ENCODE measurements at places on chromosomes 2 and 18.

DNA sequence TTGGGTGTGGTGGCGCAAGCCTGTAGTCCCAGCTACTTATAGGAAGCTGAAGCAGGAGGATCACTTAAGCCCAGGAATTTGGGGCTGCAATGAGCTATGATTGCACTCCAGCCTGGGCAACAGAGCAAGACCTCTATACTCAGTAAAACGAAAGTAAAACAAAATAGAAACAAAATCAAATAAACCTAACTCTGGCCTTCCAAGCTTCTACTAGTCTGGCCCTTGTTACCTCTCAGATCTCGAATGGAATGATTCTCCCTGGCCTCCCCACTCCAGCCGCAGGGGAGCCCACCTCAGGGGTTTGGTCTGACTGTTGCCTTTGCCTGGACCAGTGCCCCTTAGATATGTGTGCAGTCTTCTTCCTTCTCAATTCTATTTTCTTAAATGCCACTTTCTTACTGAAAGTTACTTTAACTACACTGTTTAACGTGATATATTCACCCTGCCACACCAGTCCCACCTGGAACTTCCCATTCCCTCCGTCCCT is 160.0 kb upstream of the GCFC2 start:
- no peak for DNase-seq

- peak; percentile 41 for DNase-seq
Measured at GRCh38 chr2:19312949-19313348, 45.5 kb downstream of the OSR1 start.

DNA sequence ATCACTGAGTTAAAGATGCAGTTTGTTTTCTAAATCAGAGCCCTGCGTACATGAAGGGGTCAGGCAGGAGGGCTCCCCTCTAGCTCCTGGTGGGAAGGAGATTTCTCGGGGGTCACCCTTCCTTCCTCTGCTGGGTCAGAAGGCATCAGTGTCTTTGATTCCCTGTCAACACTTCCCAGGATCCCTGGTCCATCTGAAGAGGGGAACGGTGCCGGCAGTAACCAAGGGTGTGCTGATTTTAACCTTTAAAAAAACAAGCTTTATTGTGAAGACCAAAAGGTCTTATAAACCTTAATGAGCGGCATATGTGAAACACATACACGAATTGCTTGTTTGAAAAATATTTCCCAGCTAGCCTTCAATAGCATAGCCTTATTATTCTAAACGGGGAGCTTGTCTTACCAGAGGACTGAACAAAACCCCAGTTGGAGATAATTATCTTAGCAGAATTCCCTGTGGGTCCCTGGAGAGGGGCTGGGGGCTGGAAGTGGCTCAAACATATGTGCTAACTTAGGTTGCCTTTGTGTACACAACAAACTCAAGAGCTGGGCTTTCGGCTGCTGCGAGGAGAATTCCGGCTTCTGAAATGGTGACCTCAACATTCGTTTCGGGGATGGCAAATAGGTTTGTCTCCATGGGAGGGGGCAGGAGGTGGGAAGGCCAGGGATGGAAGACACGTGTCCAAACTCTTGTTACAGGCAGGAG is 114.9 kb upstream of the MYCN start:
- DNase-seq: no peak

- no peak for DNase-seq
Measured at GRCh38 chr2:190466819-190467446, 58.8 kb downstream of the MFSD6 start.

GRCh38 chr2:166163775-166164174 is 36.0 kb upstream of the SCN1A start:
- no peak for DNase-seq

GRCh38 chr2:237434866-237435311 is 20.9 kb upstream of the COL6A3 start:
- peak; percentile 79 for DNase-seq

GRCh38 chr2:74593826-74594772 is 39.6 kb downstream of the DOK1 start:
- no peak for DNase-seq

GRCh38 chr18:31273812-31274527 is 44.0 kb upstream of the DSG1 start:
- DNase-seq: no peak

DNA sequence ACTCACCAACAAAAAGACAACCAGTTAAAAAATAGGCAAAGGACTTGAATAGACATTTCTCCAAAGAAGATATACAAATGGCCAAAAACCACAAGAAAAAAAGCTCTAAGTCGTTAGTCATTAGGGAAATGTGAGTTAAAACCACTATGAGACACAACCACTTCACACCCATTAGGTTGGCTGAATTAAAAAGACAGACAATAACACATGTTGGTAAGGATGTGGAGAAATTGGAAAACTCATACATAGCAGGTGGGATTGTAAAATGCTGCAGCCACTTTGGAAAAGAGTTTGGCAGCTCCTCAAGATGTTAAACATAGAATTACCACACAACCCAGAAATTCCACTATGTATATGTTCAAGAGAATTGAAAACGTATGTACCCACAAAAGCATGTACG is 117.6 kb upstream of the SPATS2L start:
- DNase-seq: no peak

DNA sequence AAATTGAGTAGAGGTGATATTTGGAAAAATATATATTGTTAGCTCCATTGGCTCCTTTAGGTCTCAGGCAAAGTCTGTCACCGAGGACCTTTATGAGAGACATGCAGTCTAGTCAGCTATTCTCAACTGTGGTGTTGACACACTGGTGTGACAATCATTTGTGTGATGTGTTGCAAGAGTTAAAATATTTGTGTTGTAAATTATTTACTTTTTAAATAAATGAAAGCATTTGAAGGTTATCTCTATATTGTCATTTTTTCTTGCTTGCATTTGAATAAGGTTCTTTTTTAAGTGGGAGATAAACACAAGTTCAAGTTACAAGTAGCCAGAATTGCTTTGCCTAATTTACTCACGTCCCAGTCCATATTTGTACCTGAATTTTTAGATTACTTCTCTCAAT is 4.3 kb downstream of the REL start:
- DNase-seq: no peak

- DNase-seq: no peak
Measured at GRCh38 chr2:64448041-64448426, 5.9 kb upstream of the LGALSL start.

DNA sequence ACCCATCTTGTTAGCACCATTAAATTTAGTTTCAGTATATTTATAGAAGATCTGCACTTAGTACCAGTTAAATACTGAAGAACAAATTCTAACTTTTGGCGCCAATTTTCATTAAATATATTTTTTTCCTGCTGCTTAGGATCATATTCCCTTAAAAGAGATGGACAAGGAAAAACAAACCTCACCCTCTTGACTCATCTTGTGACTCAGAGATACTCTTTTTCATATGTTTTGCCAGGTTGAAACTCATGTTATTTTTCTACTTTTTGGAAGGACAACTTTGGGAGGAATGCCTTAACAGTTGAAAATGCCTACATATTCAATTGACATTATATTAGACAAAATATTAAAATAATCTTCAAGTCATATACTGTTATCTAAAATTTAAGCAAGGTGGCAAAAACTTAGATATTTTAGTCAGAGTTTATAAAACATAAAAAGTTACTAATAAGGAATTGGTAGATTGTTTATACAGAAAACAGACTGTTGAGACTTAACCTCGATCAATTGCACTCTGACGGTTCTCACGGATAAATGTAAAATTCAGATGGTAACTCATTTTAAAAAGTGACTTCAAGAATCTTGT is 36.2 kb downstream of the PNO1 start:
- peak; percentile 60 for DNase-seq

DNA sequence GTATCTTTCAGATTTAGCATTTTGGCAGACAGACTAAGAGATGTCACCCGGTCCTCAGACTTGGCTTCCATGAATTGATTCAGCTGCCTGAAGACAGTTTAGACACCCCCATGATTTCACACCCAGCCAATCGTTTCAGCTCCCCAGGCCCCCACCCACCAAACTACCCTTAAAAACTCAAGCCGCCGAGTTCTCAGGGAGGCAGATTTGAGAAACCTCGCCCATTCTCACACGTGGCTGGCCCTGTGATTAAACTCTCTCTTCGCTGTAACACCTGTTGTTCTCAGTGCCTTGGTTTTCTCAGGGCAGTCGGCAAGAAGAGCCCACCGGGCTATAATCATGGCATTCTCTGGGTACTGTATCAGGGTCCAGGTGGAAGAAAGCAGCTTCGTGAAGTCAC is 35.2 kb downstream of the UXS1 start:
- DNase-seq: no peak

DNA sequence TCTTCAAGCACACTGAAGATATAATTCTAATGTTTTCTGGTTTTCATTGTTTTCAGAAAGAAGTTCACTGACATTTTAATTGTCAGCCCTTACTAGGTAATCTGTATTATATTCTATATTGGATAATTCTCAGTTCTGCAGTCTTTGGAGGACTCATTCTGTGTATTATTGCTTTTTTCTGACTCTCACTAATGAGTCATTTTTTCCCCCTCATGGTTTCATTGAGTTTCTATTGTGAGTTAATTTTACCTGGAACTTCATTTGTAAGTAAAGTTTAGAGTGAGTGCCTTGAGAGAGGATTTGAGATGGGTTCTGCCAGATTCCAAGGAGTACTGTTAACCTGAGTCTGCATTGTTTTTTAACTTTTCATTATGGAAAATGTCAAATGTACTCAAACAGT is 90.4 kb upstream of the LYPD1 start:
- DNase-seq: no peak

DNA sequence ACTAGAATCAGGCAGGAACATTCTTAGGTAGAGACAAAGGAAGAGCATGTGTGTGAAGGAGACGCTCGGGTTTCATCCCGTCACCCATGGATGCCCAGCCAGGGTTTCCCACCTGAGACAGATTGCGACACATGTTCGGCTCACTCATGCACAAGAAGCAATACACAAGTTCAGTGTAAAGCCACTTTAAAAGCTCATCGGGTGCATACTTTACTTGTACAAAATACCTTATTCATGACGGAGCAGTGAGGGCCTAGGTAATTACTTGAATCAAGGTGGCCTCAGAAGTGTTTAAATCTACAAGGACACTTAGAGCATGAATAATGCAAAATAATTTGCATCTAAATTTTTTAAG is 42.0 kb downstream of the ZEB2 start:
- DNase-seq: no peak

DNA sequence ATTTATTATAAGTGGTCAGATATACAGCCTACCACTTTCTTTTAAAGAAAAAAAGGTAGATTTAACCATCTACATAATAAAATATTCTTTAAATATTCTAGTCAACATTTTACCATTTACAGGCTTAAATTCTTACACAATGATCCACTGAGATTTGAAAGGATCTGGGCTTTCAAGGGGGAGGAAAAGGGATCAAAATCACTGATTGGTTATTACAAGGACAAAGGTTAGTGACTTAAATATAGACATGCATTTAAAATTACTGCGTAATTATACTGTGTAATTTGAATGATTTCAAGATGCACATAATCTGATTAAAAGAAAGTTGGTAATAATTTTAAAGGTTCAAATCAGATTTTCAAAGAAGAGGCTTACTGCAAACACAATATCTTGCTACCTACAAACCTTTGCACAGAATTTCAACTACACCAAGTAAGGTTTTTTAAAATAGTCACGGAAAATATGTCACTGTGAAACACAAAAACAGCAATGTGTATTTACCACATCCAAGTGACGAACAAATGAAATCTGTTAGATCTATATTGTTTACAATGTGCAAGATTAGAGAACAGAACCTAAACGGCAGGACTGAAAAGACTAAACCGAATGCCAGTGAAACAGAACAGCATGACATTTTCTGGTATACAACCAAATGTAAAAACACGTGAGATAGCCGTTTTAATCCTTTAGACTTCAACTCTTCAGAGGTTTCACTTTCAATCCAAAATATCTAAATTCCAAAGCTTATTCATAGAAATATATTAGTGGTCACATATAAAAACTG is 40.8 kb downstream of the RTN4 start:
- no peak for DNase-seq

- no peak for DNase-seq
Measured at GRCh38 chr2:2850859-2851258, 519.8 kb upstream of the MYT1L start.
